Pons (tissue), 1 donor: ENCODE measurements at places on chromosomes 16 and 17.

DNA sequence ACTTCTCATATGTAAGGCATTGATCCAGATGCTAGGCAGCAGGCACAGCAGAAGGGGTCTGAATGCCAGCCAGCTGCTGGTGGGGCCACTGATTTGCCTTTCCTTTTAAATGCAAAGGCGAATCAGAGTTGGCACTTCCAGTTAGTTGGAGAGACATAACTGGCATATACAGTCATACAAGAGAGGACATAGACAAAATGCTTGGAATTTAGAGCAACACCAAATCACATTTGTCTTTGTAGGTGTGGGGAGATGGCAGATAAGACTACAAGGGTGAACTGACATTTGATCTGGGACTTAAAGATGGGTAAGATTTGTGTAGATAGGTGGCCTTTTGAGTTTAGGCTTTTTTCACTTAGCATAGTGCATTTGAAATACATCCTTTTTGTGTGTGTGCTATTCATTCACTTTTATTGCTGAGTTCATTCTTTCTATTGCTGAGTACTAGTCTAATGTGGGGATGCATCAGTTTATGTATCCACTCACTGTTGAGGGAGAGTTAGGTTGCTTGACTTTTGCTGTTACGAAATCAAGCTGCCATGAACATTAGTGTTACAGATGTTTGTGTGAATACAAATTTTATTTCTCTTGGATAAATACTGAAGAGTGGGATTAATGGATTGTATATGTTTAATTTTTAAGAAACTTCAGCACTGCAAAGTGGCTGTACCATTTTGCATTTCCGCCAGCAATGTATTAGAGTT is 74.1 kb downstream of the SPECC1 start:
- no peak for DNase-seq

DNA sequence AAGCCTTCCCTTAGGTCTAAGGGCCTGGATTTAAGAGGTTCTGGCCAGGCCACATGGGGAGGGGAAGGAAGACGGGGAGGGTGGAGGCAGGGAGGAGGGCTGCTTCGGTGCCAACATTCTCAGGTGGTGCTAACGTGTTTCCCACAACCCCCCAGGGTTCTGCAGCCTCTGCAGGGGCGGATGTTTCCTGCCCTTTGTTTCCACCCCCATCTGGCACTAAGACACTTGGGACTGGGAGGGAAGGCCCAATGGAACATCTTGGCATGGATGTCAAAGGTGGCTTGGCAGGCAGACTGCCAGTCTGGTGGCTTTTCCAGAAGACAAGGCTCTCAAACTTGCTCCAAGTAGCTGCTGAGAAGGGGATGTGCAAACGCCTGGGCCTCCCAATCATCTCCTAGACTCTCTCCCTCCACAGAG is 12.7 kb downstream of the HIC1 start:
- DNase-seq = no peak

- DNase-seq = no peak
These were observed 68.6 kb upstream of the KIFC3 start for GRCh38 chr16:57870753-57871454.

DNA sequence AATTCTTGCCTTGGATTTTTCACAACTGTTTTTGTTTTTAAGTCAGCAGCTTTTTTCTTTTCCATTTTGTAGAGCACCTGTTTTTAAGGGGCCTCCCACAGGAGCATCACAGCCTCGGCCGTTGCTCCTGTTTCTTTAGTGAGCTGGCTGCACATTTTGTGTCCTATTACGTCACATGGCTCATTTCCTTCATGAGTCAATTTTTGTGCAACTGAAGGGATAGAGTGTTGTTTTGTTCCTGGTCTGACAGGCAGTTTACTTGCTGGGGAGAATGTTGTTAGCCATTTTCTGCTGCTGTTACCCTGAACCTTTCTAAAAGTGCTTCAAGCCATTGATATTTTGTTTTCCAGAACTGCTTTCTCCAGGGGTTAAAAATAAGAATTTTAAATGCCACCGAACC is 45.0 kb upstream of the CRISPLD2 start:
- no peak for DNase-seq

DNA sequence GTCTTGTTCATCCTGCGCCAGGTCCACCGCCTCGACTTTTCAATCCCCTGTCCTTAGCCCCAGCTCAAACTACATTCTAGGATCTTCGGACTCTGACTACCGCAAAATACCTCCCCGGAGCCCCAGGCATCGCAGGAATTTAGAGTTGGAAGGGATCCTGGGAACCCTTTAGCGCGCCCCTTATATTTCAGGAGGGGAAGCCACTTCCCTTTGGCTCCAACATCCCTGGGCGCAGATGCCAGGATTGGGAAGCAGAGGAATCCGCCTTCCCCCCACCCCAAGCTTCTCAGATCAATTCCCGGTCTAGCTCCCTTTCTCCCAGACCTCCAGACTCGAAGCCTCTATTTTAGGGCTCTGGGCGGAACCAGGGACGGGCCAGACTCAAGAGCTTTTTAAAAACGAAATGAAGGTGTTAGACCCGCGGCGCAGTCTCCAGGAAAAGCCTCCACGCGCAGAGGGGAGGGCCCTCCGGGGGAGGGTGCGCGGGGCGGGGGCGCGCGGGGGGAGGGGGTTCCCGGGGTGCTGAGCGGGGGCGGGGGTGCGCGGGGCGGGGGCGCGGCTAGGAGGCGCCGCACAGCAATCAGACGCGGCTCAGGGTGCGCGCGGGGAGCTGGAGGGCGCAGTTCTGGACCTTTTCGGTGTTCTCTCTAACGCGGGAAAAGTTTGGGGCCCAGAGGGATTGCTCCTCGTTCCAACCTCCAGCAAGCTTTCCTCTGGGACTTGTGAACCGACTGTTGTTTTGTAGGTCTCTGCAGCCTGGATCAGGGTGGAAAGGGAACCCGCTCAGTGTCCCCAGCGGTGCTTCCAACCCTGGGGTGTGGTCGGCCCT is 1.6 kb downstream of the AHSP start:
- DNase-seq = no peak
